ENCODE measurements at places on chromosomes 2 and 18. TPM values are rescaled to one million over a fixed set of nuclear protein-coding genes. Genes with fewer than 3 reads are reported as not detected.

Gene MOCOS
- 6.0 TPM for total RNA-seq

DNA sequence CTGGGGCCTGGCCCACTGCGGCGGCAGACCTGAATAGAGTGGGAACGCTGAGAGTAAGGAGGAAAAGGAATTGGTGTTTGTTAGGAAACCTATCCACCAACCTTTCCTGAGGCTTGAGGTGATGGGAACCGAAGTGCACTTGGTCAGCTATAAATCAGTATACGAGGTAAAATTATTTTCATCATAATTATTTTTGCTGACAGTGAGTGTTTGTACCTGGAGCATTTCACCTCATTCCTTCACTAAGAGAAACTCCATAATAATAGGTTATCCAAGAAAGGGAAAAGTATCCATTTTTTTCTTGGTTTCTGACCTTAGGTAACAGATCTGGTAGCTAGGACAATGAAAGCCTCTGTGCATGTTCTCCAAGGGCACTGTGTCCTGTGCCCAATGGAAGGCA is 138.6 kb upstream of the RGPD4 start:
- DNase-seq: no peak

DNA sequence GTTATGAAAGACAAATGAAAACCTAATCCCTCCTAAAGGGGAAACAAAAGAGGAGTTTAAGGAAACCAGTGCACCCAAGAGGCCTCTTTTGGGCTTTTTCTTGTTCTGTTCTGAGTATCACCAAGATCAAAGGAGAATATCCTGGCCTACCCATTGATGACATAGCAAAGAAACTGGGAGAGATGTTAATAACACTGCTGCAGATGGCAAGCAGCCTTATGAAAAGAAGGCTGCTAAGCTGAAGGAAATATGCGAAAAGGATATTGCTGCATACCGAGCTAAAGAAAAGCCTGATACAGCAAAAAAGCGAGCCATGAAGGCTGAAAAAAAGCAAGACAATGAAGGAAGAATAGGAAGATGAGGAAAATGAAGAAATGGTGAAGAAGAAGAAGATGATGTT is 23.6 kb upstream of the STAT4 start:
- no peak for DNase-seq

Gene COL6A3
- 0.66 TPM for total RNA-seq

Gene ABHD1
- 0.31 TPM for total RNA-seq

GRCh38 chr2:101109451-101110118 is 41.6 kb downstream of the TBC1D8 start:
- no peak for DNase-seq

GRCh38 chr18:23568281-23569138 is 17.8 kb downstream of the NPC1 start:
- DNase-seq: no peak

All from H9 (cell line).